Activated CD8-positive, alpha-beta memory T cell treated with anti-CD3 and anti-CD28 coated beads for 48 hours (primary cell): ENCODE measurements at places on chromosomes 6 and 20.

GRCh38 chr6:158924499-158925455 lies 75.2 kb downstream of the RSPH3 start:
- no peak for DNase-seq

DNA sequence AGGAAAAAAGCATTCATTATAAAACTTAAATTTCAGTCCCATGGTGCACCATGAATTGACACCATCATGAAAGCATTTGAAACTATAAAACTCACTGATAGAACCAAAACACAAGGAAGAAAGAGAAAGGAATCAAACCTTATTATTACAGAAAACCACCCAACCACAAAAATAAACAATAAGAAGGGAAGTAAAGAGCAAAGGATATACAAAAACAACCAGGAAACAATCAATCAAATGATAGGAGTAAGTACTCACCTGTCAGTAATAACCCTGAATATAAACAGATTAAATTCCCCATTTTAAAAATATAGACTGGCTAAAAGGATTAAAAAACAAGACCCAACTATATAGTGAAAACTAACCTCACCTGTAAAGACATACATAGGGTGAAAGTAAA lies 5.8 kb downstream of the SLPI start:
- no peak for DNase-seq

GRCh38 chr6:28480253-28480932 lies 35.2 kb downstream of the GPX6 start:
- DNase-seq, result no peak

- no peak for DNase-seq
These were observed 97.5 kb upstream of the TMEM30A start for GRCh38 chr6:75381877-75382633.

GRCh38 chr6:13142611-13143010 lies 185.7 kb downstream of the TBC1D7 start:
- DNase-seq, result no peak

DNA sequence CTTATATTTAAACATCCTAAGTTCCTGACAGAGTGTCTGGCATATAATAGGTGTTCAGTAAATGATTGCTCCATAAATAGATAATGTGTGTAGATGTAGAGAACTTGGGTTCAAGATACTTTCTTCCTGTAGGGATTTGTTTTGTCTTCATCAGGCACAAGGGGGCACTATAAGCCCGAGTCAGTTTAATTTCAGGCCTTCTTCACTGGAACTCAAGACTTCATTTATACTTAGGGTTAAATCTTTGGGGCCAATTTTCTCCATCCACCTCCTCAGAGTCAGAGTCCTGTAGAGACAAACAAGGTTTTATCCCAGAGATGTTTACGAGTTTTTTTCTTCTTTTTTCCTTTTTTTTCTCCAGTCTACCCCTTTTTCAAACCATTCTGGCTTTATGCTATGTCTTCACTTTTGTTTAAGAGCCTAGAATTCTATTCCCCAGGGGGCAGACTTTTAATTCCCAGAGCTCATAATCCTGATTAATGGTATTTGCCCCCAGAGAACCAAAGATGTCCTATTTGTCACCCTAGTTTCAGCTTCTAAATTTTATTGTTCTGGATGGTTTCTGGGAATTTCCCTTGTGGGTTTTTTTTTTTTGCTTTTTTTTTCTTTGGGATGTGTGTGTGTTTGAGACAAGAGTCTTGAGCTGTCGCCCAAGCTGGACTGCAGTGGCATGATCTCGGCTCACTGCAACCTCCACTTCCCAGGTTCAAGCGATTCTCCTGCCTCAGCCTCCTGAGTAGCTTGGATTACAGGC lies 88.4 kb downstream of the HFE start:
- no peak for DNase-seq

DNA sequence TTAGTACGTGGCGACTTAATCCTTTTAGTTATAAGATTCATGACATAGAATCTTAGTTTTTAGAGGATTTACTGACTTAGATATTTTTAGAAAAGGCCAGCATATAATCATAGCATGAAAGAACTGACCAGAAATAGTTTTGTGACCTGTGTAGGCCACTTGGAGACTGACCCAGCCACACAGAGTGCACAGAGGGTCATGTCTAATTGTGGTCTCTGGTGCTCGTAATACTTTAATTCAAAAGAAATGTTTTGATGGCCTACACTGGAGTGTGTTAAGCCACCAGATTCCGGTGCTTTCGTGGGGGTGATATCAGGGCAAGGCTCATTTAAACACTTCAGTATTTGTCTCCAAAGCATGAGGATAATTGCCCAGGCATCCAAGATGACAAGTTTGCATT lies 11.4 kb downstream of the PCMTD2 start:
- no peak for DNase-seq

GRCh38 chr20:62208795-62209755 lies 11.0 kb downstream of the HRH3 start:
- DNase-seq, result no peak

- no peak for DNase-seq
These were observed 94.7 kb downstream of the TMEM170B start for GRCh38 chr6:11632231-11632630.

GRCh38 chr6:35413911-35414310 lies 38.2 kb upstream of the FANCE start:
- no peak for DNase-seq

DNA sequence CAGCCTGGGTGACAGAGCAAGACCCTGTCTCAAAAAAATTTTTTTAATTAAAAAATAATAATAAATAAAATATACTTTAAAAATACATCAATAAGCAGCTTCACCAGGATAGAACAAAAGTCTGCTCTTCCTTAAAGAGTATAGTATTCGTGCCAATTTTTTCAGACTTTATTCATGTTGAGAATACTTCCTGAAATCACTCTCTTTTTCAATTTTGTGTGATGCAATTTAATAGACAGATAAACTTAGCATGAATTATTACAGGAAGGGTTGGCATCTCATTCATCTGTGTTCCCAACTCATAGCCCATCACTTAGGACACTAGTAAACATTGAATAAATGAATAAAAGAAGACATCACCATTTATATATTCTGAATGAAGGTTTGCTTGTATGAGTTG lies 52.4 kb downstream of the IPCEF1 start:
- no peak for DNase-seq

GRCh38 chr6:141321493-141322347 lies 811.0 kb upstream of the GJE1 start:
- no peak for DNase-seq

DNA sequence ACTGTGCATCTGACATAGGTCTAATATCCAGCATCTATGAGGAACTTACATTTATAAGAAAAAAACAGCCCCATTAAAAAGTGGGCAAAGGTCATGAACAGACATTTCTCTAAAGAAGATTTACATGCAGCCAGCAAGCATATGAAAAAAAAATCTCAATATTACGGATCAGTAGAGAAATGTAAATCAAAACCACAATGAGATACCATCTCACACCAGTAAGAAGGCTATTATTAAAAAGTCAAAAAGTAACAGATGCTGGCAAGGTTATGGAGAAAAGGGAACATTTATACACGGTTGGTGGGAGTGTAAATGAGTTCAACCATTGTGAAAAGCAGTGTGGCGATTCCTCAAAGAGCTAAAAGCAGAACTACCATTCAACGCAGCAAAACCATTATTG lies 13.1 kb downstream of the METTL24 start:
- DNase-seq, result no peak

DNA sequence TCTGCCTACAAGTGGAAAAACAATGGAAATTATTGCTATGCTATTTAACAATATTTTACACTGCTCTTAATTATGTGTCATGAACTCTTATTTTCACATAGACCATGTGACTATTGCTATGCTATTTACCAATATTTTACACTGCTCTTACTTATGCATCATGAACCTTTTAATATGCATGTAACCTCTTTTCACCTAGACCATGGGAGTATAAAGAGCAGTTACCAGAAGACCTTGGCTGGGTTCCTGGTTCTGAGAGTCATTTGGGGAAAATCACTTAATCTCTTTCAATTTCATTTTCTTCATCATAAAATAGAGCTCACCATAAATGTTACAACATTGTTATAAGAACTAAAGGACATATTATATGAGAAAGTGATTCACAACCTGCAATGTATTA lies 223.8 kb upstream of the RNF217 start:
- no peak for DNase-seq

DNA sequence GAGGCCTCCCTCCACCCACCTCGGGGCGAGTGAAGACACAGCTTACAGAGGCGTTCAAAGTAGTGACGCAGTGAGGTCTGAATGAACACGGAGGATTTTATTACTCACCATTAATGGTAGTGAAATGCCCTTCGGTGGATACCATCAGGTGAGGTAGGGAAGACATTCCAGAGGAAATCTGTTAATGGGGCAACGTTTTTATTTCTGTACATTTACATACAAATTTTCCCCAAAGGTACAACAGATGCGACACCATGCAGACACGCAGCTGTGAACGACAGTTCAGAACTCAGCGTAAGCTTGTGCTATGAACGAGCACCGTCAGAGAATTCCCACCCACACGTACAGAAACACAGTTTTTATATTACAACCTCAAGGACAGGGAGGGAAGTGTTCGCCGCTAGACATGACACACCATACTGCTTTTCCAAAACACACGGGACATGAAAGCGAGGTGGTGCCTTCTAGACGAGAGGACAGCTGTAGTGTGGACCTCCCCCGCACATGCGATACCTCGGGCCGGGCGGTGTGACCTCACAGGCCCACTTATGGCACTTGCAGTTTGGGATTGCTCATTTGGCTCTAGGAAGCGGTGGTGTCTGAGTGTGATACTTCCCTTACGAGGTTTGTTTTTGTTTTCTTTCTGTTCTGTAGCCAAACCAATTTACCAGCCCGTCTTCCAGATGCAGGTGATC lies 10.7 kb downstream of the PSMG4 start:
- no peak for DNase-seq

DNA sequence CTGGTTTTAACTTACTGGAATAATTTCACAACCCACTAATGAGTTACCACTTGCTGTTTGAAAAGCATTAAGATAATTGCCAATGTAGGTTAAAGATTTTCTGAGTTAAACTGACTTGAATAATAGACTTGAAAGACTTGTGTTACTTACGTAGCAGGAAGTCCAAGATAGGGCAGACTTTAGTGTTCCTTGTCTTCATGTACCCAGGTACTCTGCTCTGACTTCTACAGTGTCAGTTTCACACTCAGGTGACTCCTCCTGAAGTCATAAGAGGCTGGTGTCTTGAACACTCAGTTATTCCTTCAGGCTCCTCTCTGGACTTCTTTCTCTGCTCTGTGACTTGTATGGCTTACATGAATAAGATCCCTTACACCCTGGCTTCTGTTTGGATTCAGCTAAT lies 76.3 kb upstream of the SGK1 start:
- no peak for DNase-seq

GRCh38 chr20:16166737-16167136 lies 406.5 kb downstream of the KIF16B start:
- no peak for DNase-seq

GRCh38 chr20:46811224-46812084 lies 83.2 kb upstream of the EYA2 start:
- no peak for DNase-seq

DNA sequence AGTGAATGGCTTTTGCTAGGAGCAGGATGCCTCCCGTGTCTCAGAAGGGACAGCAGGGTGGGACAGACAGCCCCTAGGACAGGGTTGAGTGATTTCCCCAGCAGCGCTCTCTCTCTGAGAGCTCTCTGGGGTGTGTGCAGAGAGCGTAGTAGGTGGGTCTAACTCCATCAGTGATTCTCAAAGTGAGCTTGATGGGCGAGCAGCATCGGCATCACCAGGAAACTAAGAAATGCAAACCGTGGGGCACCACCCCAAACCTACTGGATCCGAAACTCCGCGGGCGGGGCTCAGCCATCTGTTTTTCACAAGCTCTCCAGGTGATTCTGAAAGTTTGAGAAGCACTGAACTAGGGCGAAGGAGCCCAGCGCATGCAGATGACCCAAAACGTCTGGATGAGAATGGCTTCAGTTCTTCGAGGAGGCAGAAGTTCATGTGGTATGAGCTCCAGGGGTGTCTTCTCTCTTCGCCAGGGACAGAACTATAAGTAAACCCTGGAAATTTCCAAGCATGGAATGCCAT lies 119.6 kb upstream of the RNF24 start:
- DNase-seq, result no peak

- DNase-seq, result no peak
These were observed 838.4 kb downstream of the DHX35 start for GRCh38 chr20:39800548-39800947.

- peak; percentile 37 for DNase-seq
These were observed 816 bp upstream of the MAN1A1 start for GRCh38 chr6:119350202-119350951.

DNA sequence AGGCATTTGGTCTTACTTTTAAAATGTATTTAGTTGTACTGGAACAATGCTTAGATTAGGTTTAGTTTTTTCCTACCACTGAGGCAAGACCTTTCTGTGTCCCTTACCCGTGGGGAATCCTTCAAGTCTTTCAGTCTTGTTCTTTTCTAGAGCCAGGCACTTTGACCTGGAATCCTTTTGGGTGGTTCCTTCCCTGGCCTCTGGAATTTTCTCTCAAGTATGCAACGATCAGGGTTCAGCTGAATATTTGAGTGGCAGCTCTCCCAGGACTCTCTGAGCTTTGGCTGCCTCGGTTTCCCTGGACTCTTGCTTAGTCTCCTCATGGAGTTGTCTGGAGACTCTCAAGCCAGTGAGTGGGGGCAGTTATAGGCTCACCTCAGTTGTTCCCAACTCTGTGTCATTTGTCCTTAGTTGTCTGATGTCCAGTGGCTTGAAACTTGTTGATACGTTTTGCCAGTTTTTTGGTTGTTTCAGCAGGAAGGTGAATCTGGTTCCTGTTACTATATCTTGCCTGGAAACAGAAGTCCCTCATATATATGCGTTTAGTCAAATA lies 118.1 kb downstream of the QKI start:
- no peak for DNase-seq

GRCh38 chr20:47354714-47355488 lies 1.6 kb downstream of the ZMYND8 start:
- no peak for DNase-seq

- DNase-seq, result no peak
These were observed 115.8 kb downstream of the MANEA start for GRCh38 chr6:95693108-95693507.

DNA sequence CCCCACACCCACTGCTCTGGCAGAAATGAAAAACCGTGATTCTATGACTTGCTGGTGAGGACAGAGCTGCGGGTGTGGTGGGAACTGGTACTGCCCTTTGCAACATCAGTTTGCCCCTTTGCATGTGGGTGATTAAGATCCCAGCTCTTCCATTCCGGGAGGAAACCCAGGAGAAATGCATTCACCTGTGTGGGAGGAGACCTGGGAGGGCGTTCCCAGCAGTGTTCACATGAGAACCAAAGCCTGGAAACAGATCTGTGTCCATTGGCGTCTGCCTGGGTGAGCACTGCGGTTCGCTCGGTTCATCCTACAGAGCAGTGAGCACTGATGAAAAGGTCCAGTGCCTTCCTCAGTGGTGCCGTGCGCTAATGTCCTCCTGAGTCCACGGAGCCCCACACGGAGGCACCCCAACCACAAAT lies 89.7 kb downstream of the SMOC2 start:
- DNase-seq, result no peak

- DNase-seq, result no peak
These were observed 34.9 kb downstream of the NHLRC1 start for GRCh38 chr6:18087396-18088165.

- no peak for DNase-seq
These were observed 233.8 kb downstream of the CLIC5 start for GRCh38 chr6:45781890-45782289.
